Retina (tissue), 1 donor: ENCODE measurements at places on chromosomes 7 and 10.

- DNase-seq: no peak
These were observed 336.8 kb downstream of the ARL4A start for GRCh38 chr7:13024121-13024674.

DNA sequence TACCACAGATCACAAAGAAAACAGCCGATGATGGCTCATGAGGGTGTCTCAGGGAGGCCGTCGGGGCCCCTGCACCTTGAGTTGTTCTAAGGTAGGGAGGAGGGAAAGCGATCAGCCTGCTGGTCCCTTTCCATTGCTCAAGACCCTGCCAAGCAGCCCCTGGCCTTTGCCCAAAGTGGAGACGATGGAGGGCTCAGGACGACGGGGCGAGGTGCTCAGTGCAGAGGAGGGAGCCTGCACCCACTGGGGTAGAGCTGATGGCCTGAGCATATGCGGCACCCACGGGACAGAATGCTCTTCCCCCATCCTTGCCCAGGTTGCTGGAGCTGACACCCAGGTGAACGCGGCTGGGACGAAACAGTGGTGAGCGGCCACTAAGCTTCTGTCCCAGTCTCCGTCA lies 58.3 kb upstream of the FAM20C start:
- no peak for DNase-seq

DNA sequence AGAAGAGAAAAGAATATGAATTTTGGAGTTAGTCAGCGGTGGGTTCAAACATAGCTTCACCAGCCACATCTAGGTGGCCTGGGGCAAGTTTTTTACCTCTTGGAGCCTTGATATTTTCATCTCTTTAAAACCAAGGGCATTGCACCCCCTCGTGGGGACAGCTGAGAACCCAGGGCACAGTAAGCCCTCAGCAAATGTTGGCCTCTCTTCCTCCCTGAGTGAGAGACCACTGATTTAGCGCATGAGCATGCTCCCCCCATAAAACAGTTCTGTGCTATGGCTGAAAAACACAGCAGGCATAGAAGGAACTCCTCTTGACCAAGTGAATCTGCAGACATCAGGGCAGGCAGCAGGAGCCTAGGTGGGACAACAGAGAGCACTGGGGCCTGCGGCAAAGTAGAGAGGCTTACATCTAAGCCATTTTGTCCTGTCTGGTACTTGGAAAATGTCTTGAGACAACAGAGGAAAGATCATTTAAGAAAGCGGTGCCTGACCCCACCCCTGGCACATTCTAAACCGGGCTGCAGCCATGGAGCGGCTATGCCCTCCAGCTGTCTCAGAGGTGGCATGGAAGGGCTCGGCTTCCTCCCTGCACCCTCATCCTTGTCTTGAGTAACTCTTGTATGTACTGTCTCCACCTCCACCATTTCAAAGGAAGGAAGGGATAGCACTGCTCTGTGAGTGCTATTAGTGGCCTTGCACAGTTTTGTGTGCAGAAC lies 94.7 kb downstream of the ARHGAP22 start:
- DNase-seq: no peak

GRCh38 chr7:139153832-139154231 lies 44.3 kb upstream of the ZC3HAV1 start:
- DNase-seq: no peak

DNA sequence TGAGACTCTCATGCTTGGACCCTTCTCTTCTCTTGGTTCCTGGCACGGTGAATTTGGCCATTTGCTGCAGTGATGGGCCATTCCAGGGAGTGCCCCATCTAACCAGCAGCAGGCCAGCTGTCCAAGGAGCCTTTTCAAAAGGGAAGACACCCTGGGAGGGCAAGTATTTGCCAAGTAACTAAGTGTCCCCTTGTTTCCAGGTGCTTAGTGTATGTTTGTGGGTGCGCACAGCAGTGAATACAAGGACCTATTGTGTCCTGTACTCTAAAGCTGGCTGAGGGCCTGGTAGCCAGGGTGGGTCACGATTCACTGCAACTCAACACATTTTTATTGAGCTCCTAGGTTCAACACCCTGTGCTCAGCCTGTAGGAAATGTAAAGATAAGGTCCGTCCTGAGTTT lies 348.8 kb downstream of the RNLS start:
- DNase-seq: no peak
